NCI-H2107 (cell line): ENCODE measurements at places on chromosomes 2 and 18.

DNA sequence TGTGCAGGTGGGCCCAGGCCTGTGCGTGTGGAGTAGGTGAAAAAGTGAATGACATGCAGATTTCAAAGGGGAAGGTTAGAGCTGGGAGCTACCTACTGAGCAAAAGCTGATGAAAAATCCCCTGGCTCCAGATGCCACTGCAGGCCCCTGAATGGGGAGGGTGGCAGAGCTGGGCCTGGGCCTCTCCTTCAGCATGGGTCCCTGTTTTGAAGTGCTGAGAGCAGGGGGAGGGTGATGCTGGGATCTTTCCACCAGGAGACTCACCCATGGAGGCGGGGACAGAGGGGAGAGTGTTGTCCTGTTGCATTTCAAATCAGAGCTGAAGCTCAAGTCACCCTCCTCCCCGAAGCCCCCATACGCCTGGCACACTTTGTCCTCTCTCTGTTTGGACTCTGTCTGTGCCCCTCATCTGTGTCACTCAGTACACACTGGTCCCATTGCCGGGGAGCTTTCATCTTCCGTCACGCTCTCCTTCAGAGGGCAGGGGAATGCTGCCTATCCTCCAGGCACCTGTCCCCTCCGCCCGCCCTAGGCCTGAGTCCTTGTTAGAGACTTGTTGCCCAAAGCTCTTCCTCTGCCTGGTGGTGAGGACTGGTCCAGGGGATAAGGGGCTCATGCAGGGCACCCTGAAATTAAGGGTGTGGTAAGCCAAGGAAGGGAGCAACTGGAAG, 206.6 kb downstream of the HAUS1 start:
- DNase-seq = no peak

DNA sequence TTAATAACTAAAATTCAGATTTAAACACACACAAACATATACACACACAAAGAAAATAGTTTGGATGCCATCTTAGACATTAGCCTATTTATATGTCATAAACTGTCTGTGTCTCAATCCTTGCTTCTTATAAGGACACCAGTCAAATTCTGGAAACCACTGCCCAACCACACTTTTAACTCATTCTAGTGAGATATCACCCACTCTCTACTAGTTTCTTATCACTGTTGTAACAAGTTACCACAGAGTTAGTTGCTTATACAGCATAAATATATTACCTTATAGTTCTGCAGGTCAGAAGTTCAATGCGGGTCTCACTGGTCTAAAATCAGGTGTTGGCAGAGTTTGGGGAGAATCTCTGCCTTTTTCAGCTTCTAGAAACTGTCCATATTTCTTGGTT, 239.1 kb downstream of the MTX2 start:
- no peak for DNase-seq

- DNase-seq = no peak
Measured at GRCh38 chr18:79528846-79529245, 133.1 kb downstream of the NFATC1 start.

GRCh38 chr18:54671291-54671881, 80.3 kb downstream of the DYNAP start:
- DNase-seq = no peak

GRCh38 chr18:62037989-62038778, 145.4 kb upstream of the RNF152 start:
- no peak for DNase-seq

GRCh38 chr2:102264952-102265351, 46.4 kb upstream of the IL1RL1 start:
- no peak for DNase-seq

GRCh38 chr18:59873641-59874040, 26.2 kb upstream of the PMAIP1 start:
- no peak for DNase-seq

- DNase-seq = no peak
Measured at GRCh38 chr2:128280158-128280871, 38.4 kb downstream of the HS6ST1 start.

DNA sequence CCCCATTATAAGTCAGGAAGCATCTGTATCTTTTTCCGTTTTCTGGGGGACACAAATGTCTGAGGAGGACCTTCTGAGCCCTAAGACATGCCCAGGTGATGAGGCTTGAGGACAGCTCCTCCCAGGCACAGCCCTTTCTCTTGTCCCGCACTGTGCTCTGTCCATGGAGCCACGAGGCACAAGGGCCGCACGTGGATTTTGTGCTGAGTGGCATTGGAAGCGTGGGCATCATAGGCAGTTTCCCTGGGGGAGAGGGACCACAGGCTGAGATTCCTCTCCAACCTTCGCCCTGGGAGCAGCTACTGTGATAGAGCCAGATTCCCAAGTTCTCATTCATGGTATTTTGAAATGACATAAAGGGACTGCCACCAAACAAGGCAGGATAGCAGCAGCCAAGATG, 139.9 kb downstream of the SH3RF3 start:
- no peak for DNase-seq

DNA sequence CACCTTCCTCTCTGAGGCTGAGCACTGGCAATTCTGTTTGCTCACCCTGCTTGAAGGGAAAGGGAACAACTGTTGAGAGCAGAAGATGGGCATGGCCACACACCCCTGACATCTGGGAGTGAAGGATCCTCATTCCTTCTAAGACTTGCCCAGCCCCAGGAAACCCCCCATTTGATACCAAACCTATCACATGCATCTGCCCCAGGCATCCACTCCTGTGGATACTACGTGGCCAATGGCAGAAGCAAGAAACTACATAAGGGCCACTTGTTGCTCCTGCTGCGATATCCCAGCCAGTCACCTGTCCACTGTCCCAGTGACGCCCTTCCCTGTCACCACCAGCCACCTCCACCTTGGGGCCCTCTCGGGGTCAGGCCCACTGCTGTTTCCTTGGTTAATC, 185.2 kb downstream of the SMAD2 start:
- no peak for DNase-seq

GRCh38 chr2:153939124-153939796, 67.5 kb downstream of the GALNT13 start:
- no peak for DNase-seq

DNA sequence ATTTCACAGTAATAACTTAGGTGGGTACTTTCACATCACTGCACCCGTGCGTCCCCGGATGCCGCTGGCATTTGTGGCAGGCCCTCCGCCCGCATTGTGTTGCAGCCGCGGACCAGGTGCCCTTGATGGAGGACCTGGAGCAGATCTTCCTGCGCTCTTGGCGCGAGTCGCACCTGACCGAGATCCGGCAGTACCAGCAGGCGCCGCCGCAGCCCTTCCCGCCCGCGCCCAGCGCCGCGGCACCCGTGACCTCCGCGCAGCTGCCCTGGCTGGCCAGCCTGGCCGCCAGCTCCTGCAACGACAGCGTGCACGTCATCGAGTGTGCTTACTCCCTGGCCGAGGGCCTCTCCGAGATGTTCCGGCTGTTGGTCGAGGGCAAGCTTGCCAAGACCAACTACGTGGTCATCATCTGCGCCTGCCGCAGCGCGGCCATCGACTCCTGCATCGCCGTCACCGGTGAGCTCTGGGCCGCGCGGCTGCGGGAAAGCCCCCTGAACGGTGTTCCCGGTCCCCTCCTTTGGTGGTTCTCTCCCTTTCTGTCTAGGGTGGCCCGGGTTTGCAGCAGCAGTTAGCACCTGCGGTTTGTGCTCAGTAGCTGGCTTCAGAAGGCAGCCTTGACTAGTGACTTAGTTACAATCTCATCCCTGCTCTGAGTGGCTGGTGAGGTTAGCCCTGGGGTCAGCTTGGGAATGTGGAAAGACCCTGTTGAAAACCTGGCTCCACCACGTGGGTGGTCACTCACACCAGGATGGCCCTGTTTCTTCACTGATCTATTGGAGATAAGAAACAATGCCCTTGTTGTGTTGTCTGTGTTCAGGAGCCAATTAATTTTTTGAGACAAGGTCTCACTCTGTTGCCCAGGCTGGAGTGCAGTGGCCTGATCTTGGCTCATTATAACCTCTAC, 59.1 kb downstream of the GREB1 start:
- no peak for DNase-seq

- DNase-seq = no peak
Measured at GRCh38 chr2:76668279-76668678, 853.9 kb downstream of the LRRTM4 start.

GRCh38 chr2:136164280-136164776, 46.4 kb upstream of the CXCR4 start:
- no peak for DNase-seq

DNA sequence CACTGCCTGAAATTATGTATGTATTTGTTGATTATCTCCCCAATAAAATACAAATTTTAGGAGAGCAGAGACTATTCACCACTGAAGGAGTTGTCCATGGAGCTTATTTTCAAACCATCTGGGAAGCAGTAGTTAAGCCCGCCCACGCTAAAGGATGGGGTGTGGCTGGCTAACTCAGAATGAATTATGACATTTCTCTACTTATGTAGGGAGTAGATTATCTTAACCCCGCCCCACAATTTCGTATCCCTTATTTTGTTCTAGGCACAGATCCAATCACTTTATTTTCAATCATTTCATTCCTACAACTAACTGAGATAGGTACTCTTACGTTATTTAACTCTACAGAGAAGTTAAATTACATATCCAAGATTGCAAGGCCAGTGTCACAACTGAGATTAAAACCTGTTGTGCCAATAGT, 1.4 kb upstream of the LAPTM4A start:
- peak; percentile 8 for DNase-seq

DNA sequence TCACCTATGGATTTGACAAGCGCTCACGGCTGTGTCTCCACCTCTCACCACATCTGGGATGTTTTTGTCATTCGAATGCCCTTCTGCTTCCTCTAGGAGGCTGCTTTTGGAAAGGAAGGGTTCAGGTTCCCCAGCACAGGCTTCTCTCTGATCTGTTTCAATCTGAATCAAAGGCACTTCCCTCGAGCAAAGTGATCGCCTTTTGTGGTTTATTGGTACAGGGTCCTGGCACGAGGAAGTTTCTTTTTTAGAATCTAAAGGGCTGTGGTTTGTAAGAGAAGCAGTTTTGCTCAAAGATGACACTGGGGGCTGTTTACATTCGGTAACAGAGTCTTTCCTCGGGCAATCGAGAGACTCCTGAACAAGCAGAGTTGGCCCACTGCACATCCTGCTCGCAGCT, 145.0 kb downstream of the DAW1 start:
- DNase-seq = no peak

DNA sequence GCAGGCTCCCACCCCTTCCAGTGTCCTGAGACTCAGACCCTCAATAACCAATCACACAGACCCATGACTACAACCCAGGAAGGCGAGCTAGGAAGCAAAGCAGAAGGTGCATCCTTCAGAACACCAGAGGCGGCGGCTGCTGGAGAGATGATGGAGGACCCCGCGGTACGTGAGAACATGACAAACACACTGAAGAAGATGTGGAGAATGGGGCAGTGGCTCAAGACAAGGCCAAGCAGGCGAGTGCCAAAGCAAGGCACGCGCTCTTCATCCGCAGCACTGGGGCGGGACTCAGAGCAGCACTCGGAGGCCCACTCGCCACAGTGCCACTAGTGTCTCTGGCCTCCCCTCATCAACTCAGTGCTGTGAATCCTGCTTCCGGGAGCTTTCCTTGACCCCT, 13.7 kb downstream of the ERFE start:
- no peak for DNase-seq

DNA sequence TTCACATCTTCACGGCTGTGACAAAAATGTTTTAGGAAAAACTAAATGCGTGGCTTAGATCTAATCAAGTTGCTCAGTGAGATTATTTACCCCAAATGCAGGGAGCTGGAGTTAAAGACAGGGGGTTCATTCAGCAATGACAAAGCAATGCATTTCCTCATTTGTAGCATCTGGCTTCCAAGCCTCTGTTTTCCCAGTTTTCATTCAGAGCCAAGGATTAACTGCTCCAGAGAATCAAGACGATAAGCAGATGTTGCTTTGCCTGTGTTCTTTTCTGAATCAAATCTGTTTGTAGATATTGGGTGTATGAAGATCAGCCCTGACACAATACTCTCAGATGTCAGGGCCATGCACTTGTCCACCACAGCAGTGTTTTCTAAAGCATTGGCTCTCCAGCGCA, 147.4 kb upstream of the SIX2 start:
- no peak for DNase-seq

- no peak for DNase-seq
Measured at GRCh38 chr2:62938126-62938525, 112.5 kb upstream of the OTX1 start.

DNA sequence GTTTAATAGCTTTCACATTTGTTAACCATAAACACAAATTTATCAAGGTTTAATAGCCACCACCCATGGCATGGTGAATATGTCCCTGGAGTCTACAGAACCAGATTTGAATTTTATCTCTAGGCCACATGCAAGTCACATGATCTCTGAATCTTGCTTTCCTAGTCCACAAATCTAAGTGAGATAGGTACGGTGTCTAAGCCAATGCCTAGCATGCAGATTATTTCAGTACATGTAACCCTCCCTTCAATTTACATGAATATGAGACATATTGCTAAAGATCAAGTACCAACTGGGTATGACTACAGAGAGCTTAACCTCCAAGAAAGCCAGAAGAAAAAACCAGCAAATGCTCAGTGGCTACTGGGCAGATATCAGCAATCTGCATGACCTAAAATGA, 10.0 kb downstream of the ZNF24 start:
- DNase-seq = no peak

DNA sequence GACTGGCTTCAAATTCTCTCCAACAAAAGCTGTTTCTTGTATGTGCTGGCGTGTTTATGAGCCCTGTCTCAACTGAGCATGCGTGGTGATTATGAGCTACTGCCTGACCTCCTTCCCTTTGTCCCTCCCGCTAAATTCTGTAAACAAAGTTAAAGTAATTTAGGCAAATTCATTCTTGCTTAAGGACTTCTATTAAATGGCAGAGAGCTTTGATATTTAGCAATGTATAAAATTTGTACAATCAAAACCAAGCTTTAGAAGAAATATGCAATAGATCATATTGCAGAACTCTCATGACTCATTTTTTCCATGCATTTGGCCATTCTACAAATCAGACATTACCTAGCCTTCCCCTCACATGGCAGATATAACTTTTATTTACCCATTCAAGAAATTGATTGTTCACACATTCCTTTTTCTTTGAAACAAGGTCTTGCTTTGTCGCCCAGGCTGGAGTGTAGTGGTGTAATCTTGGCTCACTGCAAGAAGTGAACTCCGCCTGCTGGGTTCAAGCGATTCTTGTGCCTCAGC, 18.2 kb downstream of the IGFBP2 start:
- DNase-seq = no peak

DNA sequence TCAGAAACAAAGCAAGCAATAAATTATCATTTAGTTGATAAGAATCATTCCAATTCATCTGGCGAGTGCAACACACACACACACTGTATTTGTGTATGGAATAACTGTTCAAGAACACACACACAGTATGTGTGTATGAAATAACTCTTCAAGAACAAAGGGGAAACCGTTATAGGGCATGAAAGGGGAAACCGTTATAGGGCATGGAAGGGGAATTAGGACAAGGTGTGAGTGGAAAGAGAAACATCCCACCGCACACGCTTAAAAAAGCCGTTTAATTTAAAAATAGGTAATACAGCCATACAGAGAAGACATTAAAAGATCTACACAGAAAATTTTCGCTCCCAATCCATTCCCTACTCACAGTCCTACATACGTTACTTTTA, 607 bp upstream of the TSN start:
- no peak for DNase-seq

DNA sequence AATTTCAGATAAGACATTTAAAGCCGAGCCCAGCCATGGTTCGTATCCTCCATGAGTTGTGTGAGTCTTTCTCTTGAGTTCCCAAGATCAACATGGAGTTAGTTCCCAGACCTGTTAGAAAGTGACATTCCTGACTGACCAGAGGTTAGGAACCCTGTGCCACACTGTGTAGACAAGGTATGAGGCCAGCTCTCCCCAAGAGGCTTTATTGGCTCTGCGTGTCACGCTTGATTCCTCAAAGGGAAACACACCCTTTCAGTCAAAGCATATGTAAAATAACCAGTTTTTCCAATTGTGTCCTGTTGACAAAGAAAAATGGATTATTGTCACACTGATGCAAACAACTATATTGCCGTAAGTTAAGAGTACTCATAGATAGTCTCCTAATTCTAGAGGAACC, 1.2 kb downstream of the SULT1C3 start:
- DNase-seq = no peak
